Osteocyte (in vitro differentiated cells): ENCODE measurements at places on chromosomes 6 and 20.
A peak's percentile ranks its signal among the peaks of the same experiment; 100 is the strongest.

DNA sequence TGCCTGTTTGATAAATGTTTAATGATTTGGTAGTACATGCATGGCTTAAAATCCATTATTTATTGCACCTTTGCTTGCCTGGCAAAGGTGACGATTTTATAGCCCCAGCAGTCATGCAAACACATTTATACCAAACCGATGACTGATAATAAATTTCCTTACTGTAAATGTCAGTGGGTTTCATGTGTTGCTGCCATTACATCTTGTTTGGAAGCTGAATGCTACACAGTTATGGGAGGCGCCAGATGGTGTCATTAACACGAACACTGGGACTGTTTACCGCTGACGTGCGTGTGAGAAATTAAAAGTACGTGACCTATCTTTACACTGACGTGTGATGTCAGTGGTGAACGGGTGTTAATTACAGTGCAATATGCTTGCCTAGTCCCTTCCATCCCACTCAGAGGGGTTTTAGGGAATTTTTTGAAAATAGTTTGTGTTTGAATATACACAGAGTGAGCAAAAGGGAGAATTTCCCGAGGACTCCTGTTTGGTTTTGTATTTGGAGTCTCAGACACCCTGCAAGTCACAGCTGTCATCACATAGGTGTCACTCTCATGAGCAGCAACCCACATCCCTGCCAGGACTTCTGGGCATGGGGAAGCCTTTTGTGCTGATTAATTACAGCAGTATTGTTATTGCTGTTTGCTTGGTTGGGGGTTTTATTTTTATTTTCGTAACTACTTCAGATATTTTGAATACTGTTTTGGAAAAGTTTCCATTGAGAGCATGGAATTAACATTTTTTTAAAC, 151.8 kb upstream of the INSM1 start:
- no peak for DNase-seq

DNA sequence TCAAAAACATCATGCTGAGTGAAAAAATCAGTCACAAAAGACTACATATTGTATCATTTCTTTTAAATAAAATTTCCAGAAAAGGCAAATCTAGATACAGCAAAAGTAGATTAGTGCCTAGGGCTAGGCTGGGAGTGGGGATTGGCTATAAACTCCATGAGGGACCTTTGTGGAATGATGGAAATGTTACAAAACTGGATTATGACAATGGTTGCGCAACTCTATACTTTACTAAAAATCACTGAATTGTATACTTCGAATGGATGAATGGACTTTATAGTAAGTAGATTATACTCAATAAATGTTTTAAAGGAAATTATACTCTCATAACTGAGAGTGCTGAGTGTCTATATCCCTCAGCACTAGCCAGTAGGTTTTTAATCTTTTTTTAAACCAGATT, 4.3 kb downstream of the HMGN3 start:
- DNase-seq = no peak

- DNase-seq = no peak
Measured at GRCh38 chr20:1291191-1291741, 25.2 kb downstream of the SNPH start.

GRCh38 chr6:44542401-44543116, 155.1 kb downstream of the CDC5L start:
- DNase-seq = no peak

- DNase-seq = no peak
Measured at GRCh38 chr6:3426091-3426926, 30.5 kb downstream of the SLC22A23 start.

- DNase-seq = no peak
Measured at GRCh38 chr20:38342216-38342615, 4.1 kb upstream of the LBP start.

DNA sequence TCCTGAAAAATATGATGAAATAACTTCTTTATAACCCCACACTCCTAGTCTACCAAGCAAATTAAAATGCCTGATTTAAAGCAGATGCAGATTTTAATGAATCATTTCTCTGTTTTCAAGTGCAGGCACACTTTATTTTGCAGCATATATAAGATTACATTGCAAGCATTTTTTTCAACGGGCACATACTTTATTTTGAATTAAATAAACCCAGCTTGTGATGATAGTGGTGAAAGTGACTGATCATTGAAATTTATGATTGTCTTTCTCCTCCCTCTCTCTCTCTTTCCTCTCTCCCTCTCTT, 12.2 kb upstream of the MOXD1 start:
- DNase-seq = no peak

GRCh38 chr6:29680904-29681303, at the start of gene ZFP57:
TSS of gene ZFP57 (minus strand) at chr6:29681152. CDS start at chr6:29677003, 4,149 bp downstream.
- DNase-seq = no peak

DNA sequence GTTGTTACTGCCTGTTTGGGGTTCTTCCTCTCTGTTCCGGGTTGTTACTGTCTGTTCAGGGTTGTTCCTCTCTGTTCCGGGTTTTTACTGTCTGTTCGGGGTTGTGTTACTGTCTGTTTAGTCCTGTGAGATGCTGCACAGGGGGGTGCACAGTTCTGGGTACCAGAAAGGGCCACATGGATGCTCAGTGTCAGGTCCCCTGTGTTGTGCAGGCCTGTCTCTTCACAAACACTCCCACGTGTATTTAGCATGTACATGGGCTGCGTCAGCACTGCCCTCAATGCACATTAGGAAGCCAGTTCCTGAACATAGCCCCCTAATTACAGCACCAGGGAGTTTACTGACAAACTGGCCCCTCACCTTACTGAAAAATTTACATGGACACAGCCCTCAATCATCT, 118.5 kb downstream of the DLL1 start:
- DNase-seq = peak; percentile 59
